ENCODE measurements at places on chromosomes 1 and 21.

GRCh38 chr1:74053407-74053806 is 144.6 kb downstream of the LRRIQ3 start:
- DNase-seq = no peak

DNA sequence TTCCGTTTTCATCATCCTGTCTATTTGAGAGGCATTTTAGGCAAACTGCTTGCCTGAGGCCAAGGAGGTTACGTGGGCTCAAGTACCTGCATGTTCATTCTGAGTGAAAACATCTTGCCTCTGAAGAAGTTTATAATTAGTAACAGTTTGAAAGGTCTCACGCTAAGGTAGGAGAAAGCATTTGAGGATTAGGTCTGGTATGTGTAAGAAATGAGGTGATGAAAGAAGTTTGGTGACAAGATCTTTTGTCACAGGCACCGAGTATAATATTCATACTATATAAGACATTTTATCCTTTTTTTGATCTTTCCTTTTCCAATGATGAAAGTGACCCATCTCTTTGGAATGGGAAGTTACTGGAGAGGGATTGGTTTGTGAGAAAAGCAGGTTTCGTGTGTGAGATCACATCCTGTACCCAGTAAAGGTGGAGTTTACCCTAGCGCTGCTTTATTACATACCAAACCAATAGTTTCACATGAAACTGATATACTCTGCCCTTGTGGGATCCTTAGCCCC is 98.7 kb upstream of the PDC start:
- DNase-seq = no peak

DNA sequence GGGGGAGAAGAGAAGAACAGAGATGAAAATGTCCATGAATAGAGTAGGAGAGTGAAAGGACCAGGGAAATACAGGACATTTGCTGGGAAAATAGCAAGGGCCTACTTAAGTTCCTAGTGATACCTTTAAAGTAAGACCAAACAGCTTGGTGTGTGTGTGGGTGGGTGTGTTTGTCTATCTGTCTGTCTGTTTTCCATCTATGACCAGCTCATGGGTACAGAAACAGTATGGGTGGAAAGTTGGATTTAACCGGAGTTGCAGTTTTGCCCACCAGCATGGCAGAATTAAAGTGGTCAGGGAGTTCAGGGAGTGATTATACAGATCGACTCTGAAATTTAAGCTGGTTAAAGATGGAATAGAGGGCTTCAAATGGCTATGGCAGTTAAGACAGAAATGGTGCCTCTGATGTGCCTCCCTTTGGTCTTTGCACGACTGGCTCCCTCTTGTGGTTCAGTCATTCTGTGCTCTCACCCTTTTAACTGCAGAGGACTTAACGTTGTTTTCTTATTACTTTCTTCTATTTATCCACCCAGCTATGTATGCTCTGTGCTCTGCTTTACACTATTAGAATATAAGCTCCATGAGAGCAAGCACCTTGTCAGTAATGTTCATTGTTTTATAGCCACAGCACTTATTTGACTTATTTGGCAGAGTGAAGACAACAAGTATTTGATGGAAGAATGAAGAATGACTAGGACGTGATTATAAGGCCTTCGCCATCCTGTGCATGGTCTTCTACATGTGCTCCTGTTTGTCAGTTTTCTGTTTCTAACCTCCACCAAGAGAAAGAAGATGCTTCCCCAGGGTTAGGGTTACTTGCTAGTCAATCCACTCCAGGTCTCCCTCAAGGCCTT is 72.7 kb upstream of the AK4 start:
- peak; percentile 58 for DNase-seq

GRCh38 chr1:203346060-203346768 is 4.7 kb downstream of the FMOD start:
- DNase-seq = no peak

DNA sequence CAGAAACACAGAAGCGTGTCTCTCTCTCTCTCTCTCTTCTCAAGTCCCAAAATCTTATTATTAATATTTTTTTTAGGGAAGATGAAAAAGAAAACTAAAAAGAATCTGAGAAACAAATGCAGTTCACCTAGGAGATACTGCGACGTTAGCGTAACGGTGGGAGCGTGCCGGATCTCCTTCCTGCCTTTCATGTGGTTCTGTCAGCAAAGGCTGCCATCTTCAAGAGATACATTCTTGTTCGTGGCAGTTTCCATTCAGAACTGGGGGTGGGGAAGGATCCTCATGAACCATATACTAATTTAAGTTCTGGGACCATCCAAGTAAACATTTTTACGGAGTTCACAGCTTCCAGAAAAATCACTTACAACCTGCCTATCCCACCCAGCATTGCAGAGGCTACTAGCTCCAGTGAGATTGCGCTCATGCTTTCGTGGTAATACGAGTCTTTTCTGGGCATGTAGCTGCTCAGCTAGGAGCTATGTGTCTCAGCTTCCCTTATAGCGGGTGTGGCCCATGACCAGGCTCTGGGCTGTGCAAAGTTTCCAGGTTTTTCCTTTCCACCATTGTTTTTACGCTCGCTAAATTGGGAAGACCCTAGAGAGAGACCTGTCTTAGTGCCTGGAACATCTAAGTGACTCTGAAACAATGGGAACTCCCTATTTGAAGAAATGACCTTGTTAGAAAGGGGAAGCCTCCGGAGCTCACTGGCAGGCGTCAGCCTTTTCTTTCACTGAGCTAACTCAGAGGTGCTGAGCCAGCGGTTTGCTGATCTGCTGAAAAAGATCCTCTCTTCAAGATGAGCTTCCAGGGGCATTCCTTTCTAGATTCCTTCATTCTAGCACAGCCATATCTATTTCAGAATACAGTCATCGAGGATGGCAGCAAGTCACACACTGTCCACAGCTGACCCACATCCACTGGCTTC is 17.3 kb downstream of the SLAMF1 start:
- DNase-seq = no peak

Measured in SW 1271 (cell line).